COR-L47 (cell line): ENCODE measurements at places on chromosomes 5 and 9.

DNA sequence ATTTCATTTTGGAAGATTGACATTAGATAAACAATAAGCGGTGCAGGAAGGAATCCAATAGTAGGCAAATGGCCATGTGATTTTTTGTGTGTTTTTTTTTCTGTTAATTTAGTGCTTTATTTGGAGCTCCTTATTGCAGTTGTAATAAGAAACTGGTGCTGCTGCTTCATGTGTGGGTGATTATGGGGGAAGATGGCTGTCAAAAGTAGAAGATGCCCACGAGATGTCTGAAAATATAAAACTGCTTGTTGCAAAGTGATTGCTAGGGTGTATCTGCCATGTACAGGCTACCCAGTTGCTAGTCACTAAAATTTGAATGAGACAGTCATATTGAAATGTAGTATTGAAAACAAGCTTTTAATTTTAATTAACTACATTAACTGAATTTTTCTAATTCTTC is 216.7 kb upstream of the FTMT start:
- no peak for DNase-seq

GRCh38 chr5:142316051-142316450 is 8.8 kb downstream of the SPRY4 start:
- DNase-seq, result peak; percentile 63

DNA sequence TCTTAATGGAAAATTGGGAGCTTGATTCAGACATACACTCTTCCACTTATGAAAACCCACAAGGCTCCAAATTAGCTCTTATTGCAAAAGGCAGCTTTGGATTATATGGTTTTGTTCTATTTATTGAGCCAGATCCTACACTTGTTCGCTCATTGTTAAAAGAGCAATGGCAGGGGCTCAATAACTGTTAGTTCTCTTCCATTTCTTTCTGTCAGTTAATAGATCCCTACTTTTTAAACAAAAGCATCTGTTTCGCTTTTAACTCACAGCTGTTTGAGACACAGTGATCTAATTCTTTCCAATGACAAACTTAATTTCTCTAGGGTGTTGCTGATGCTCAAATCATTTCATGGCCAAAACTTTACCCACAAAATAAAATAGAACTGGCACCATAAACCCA is 11.7 kb downstream of the C5 start:
- no peak for DNase-seq

DNA sequence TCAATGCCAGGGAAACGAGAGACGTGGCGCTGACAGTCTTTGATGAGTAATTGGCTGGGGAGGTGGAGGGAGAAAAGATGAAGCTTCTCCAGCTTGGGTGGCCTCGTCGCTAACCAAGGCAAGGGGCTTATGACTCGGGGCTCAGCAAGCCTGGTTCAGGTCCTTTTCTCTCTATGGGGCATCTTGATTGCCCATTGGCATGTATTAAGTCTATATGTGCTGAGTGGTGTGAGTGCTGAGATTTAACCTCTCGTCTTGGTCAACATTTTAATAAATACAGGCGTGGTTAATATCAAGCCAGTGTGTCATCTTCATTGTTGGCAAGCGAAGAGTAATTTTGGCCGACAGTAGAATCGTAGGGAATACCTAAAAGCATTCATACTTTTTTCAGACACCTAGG is 85.9 kb downstream of the RAI14 start:
- no peak for DNase-seq
